Fibroblast of lung (primary cell): ENCODE measurements at places on chromosomes 11 and 22. TPM values are rescaled to one million over a fixed set of nuclear protein-coding genes. Genes with fewer than 3 reads are reported as not detected.

SLC5A1 gene
- total RNA-seq = not detected in 2 replicates

DNA sequence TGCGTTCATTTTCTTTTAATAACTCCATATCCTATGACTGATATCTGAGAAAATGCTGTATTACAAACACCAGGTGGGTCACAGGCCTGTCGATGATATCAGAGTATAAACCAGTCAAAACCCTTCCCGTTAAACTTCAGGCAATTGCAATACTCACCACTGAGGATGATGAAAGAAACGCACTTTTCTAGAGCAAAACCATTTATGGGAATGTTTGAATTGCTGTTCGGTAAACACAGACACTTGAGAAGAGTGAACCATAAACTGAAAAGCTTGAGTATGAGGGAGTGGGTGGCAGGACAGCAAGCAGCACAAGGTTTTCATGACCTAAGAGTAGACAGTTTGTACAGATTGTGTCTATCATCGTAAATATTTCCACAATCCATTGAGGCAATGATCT, 139.8 kb upstream of the CEP126 start:
- peak; percentile 53 for DNase-seq

SHANK2 gene
- total RNA-seq = 1.3 and 11.6 TPM in 2 replicates

MISFA gene
- total RNA-seq = 0.50 and 0.51 TPM in 2 replicates

OR56A1 gene
- total RNA-seq = not detected in 2 replicates
